ENCODE measurements at places on chromosomes 5 and 9. TPM values are rescaled to one million over a fixed set of nuclear protein-coding genes. Genes with fewer than 3 reads are reported as not detected.

GDNF gene
- not detected for total RNA-seq

SOX30 gene
- total RNA-seq: not detected

ANGPTL2 gene
- total RNA-seq: not detected

SLU7 gene
- 66.4 TPM for total RNA-seq

GCNT4 gene
- 2.0 TPM for total RNA-seq

FAM153A gene
- total RNA-seq: 42.8 TPM

All from activated naive CD4-positive, alpha-beta T cell treated with anti-CD3 and anti-CD28 coated beads, Interleukin-2, amount 10 ng/mL, durations not matched to agents 5 hours and 36 hours (primary cell).